H9 (cell line): ENCODE measurements at places on chromosomes 5 and 9.

DNA sequence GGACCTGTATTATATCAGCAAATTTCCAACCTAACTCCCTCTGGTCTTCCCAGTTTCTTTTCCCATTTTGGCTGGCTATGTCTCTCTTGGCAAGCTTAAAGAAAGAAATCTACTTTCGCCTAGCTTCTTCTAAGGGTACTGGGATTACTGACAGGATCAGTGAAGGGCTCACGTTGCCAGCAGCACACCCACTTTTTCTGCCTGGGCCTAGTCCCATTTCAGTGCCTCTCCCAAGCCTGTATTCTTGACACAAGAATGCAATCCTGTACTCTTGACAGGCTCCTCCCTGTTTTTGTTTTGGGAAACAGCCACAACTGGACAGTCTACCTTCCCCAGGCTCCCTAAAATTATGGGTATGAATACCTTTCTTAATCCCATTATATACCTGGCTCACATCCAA lies 170.5 kb downstream of the EPB41L4A start:
- no peak for DNase-seq

- no peak for DNase-seq
Observed at GRCh38 chr5:124511791-124512190, 234.6 kb downstream of the ZNF608 start.

- DNase-seq, result no peak
Observed at GRCh38 chr5:95238560-95239325, 46.2 kb downstream of the MCTP1 start.

DNA sequence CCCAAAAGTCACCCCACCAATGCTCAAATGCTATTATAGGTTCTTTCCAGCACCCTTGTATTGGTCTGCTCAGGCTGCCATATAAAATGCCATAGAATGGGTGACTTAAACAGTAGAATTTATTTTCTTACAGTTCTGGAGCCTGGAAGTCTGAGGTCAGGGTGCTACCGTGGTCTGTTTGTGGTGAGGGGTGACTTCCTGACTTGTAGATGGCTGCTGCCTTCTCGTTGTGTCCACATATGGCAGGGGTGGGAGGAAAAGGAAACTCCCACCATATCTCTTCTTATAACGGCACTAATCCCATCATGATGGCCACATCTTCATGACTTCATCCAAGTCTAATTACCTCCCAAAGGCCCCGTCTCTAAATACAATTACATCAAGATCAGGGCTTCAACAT lies 257.8 kb upstream of the TARS1 start:
- DNase-seq, result no peak

DNA sequence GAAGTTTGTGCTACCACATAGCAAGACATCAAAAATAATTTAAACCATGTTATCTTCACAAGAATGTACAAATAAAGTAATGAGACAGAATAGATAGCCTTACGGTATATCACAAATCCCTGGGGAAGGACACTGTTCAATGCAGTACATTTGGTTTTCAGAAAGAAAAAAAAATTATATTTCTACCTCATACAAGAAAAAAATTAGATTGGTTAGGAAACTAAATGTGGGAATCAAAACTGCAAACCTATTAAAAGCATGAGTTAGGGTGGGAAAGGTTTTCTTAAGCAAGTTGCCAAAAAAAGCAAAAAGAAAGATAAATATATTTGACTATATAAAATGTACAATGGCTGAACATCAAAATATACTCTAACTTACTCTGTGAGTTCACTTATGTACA lies 201.9 kb upstream of the NREP start:
- no peak for DNase-seq

DNA sequence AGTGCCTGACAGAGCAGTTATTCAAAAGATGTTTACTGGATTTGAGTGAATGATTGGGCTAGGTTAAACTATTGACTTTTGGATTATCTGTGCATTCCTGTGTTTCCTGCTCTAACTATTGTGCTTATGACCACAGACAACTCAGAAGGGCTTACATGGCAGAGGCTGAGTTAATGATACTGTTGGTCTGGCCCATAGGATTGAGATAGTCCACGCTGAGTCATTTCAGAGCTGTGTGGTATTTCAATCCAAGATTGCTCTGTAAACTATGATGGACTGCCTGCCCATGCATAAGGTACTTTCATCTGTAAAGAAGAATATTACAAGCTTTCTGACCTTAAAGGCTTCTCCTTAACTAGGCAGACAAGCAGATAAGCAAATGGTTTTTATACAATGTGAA lies 49.1 kb upstream of the SLIT3 start:
- no peak for DNase-seq

- no peak for DNase-seq
Observed at GRCh38 chr9:134442486-134443173, 116.4 kb downstream of the RXRA start.

DNA sequence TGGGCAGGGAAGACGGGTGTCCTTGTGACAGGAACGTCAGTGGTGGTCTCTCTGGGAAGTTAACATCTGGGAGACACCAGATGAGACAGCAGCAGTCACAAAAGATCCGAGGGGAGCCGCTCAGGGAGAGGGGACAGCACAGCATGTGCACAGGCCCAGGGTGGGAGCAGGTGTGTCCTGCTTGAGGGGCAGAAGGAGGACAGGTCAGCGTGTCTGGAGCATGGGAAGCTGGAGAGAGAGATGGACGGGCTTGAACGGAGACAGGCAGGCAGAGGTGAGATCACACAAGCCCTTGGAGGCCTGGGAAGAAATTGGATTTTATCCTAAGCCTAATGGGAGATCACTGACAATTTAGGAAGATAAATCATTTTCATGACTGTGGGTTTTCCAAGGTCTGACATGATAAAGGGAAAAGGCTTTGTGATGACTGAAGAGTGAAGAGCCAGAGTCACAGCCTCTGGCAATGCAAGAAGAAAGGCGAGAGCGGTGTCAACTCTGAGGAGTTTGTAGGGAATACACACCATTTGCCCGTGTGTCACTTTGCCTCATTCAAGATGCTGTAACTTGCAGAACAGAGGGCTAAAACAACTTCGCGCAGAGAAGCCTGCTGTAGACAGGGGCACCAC lies 88.3 kb downstream of the FSTL4 start:
- no peak for DNase-seq

DNA sequence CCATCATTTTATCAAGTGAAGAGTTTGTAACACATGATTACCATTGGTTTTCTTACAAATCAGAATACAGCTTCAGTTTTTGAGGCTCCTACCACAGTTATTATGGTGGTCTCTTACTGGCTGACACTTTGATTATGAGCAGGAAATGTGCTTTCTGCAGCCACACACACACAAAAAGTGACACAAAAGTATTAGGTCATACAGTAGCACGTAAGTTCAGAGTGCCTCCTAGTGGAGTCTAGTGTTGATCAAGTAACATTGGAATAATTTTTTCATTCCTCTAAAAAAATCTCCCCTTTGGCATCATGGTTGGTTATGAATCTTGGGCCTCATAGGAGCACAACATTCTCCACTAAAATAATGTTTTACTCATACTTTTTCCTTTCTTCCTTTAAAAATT lies 37.6 kb downstream of the PAM start:
- DNase-seq, result no peak
